ENCODE measurements at places on chromosomes 7 and 10. TPM values are rescaled to one million over a fixed set of nuclear protein-coding genes. Genes with fewer than 3 reads are reported as not detected.

- peak; percentile 11 for DNase-seq
Observed at GRCh38 chr10:58266826-58267712, 625 bp downstream of the IPMK start.

- DNase-seq, result no peak
Observed at GRCh38 chr10:76681153-76681552, 956.5 kb downstream of the KCNMA1 start.

- no peak for DNase-seq
Observed at GRCh38 chr10:122173766-122174435, 97.2 kb upstream of the BTBD16 start.

DNA sequence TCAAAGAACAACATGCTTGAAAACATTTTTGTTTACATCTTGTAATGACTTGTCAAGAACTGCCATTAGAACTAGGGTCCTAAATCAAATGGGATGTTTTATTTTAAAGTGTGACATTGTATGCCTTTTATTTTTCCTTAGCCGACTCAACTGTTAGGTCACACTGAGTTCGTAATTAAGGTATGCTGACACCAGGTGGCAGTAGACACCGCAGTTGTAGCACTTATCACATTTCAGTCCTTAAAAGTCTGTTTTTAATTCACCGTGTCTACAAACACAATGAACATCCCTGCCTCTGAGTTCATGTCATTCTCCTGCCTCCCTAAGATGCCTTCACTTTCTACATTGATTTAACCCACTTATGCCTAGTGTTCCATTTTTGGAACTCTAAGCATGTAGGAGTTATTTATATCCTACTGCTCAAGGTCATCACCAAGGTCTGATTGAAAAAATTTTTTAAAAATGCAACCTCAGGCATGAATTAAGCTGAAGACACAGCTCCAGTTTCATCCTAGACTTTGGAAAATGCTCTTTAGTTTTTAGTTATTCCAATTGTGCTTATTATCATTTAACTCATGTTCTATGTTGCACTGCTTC lies 186.1 kb downstream of the BMPER start:
- no peak for DNase-seq

DNA sequence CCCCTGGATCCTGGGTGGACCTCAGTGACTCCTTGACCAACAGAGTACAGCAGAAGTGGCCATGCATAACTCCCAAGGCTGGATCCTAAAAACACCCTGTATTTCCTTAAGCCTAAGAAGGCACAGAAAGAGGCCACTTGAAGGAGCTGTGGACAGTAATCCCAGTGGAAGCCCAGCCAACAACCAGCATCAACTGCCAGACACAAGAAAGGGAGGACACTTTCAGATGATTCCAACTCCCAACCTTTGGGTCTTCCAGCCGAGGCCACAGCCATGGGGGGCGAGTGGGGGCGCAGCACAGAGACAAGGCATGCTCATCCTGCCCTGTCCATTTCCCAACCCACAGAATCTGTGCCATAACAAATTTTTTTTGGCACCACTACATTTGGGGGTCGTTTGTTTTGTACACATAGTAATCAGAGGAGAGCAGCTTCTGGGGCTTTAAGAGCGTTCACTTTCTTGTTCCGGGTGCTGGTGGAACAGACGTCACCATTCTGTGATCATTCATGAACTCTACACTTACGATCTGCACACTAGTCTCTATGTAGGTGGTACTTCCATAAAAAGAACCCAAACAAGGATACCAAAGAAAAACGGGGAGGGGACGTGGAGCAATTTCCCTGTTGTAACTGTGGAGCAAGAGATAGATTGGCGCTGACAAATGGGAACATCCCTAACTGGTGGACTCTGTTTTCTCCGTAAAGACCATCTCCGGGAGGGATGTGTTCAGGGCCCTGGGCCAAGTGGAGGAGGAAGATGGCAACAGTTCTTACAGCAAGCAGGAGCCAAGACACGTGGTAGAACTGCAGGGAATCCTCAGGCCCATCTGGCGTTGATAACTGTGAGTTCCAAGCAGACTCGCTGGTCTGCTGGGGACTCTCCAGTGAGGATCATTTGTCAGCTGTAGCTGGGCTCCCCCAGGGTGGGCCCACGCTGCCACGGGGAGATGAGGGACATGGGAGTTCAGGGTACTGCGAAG lies 6.0 kb upstream of the SLC29A3 start:
- no peak for DNase-seq

- no peak for DNase-seq
Observed at GRCh38 chr10:121112579-121113384, 261.6 kb downstream of the WDR11 start.

DNA sequence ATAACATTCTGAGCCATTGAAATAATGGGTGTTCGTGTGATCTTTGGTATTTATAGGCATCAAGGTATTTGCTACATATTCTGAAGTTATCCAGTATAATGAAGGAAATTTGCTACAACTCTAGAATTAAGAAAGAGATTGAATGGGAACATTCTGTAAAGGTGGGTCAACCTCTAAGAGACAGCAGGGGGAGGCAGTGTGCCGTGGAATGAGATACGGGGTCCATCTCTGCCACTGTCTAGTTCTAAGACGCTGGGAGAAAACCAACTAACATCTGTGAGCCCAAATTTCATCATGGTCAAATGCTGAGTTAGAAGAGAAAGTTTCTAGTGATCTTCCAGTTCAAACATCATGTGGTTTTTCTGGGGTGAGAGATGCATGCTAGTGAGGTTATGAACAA lies 368.9 kb downstream of the SORCS1 start:
- no peak for DNase-seq

DNA sequence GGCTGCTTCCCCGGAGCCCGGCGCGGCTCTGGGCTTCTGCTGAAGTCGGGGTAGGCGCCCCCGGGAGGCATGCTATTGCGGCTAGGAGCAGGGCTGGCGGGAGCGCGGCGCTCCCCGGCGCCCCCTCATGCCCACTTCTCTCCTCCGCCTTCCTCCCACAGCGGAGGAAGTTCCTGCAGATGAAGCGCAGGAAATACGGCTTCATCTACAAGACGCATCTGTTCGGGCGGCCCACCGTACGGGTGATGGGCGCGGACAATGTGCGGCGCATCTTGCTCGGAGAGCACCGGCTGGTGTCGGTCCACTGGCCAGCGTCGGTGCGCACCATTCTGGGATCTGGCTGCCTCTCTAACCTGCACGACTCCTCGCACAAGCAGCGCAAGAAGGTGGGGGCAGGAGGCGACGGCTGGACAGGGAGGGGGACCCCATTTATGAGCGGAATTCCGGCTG lies 479 bp downstream of the CYP26A1 start:
- DNase-seq, result no peak

DNA sequence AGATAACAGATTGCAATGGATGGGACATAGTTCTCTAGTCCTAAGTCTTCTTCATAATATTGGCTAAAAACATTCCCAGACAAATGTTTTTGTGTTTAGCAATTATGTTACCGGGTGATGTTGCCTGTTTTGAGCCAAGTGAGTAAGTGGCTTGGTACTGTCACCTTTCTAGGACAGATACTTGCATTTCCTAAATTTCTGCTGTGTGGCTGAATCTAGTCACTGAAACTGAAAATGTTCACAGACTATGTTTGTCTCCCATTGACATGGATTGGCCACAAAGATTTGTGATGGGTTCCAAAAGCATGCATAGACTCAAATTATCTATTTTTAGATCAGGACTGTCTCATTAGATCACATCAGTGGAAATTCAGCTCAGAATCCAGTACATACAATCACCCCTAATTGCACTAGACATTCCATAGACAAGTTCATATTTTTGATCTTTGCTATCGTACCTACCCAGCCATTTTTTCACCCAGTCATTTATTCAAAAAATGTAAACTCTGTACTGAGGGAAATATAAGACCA lies 1222.1 kb upstream of the AUTS2 start:
- DNase-seq, result no peak

- DNase-seq, result no peak
Observed at GRCh38 chr7:134470864-134471263, 12.0 kb upstream of the AKR1B1 start.

- no peak for DNase-seq
Observed at GRCh38 chr10:94251098-94251497, 111.6 kb downstream of the NOC3L start.

- DNase-seq, result no peak
Observed at GRCh38 chr10:99430116-99430450, 341 bp downstream of the GOT1 start.

DNA sequence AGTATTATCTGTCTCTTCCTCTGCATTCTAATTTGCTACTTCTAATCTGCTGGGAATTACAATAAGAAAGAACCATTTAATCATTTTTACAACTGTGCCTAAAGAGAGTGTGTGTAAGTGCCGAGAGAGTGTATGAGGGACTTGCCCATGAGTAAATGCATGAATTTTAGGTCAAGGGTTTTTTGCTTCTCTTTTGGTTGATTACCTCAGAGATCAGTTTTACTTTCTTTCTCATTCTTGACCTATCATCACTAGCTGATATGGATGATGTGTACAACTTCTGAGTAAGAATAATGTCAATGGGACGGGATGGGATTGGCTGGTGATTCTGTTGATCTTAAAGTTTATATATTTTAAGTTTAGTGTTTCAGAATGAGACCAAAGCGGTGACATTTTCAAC lies 47.8 kb downstream of the IKZF1 start:
- DNase-seq, result no peak

- DNase-seq, result no peak
Observed at GRCh38 chr10:62746951-62747729, 57.4 kb upstream of the ADO start.

- DNase-seq, result peak; percentile 12
Observed at GRCh38 chr7:75870557-75871161, 8.2 kb upstream of the RHBDD2 start.

GRCh38 chr10:103926722-103927319 lies 8.8 kb upstream of the STN1 start:
- no peak for DNase-seq

GRCh38 chr10:88861036-88861435 lies 9.4 kb upstream of the ANKRD22 start:
- no peak for DNase-seq

- no peak for DNase-seq
Observed at GRCh38 chr10:117275121-117275520, 34.2 kb downstream of the SLC18A2 start.

- DNase-seq, result no peak
Observed at GRCh38 chr7:115707258-115708012, 323.1 kb downstream of the TFEC start.

Gene CELF2
- 121 TPM for total RNA-seq

Gene UCN3
- total RNA-seq, result not detected

Gene OPALIN
- not detected for total RNA-seq

Gene RHOBTB1
- total RNA-seq, result 0.28 TPM

Gene MMD2
- not detected for total RNA-seq

Gene CCL24
- not detected for total RNA-seq

Gene ADAP1
- total RNA-seq, result 75.0 TPM

Gene ZPBP
- not detected for total RNA-seq

Gene ZNF800
- total RNA-seq, result 37.2 TPM

Gene CEP55
- 8.2 TPM for total RNA-seq

Data from activated T-cell treated with anti-CD3 and anti-CD28 coated beads, Interleukin-2, amount 50 U/mL, for 4 hours (primary cell).